ENCODE measurements at places on chromosomes 13 and 19. TPM values are rescaled to one million over a fixed set of nuclear protein-coding genes. Genes with fewer than 3 reads are reported as not detected.

- no peak for DNase-seq
Measured at GRCh38 chr19:31332096-31332495, 17.1 kb downstream of the TSHZ3 start.

DNA sequence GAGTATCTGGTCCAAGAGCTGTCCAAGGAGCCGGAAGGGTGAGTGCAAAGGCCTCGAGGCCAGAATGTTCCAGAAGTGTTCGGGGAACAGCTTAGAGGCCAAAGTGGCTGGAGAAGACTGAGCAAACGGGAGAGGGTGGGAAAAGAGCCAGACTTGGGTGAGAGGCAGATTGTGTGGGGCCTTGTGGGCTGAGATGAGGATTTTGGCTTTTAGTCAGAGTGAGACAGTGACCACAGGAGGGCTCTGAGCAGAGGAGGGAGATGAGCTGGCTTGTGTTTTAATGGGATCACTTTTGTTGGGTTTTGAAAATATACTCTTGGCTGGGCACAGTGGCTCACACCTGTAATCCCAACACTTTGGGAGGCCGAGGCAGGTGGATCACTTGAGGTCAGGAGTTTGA, 5.6 kb downstream of the NANOS2 start:
- no peak for DNase-seq

DNA sequence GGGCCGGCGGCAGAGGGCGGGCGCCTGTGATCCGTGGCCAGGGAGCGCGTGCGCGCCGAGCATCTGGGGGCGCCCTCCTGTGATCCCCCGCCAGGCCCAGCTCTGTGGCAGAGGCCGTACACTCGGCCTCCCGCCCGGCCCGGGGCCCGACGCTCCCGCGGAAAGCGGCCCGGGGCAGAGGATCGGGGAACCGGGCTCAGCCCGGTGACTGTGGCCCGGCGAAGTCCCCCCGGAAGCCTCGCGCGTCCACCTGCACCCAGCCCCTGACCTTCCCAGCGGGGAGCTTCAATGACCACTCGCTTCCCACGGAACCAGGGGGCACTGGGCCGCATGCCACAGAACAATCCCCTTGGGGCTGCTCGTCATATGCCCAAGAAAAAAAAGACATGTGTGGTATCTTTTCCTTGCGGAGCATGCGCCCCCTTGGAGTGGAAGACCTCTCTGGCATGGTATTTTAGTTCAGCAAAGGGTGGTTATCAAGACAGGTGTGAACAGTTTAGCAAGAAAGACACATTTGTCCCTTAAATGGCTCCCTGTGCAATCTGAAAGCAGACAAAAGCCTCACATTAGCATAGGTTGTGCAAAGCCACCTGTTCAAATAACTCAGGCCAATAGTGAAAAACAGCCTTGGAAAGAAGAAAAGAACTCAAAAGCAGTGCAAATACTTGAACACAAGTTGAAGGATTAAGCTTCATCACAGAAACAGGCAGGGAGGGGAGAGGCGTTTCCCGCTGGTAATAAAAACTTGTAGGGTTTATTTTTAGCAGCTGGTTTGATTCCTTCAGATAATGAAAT, 290.9 kb upstream of the SOX21 start:
- DNase-seq, result peak; percentile 30

Gene RLN3
- total RNA-seq, result not detected

Gene CEACAM7
- total RNA-seq, result not detected

Gene OLFM2
- total RNA-seq, result 19.5 TPM

Gene DAPK3
- total RNA-seq, result 221 TPM

Gene PROZ
- not detected for total RNA-seq
